ENCODE measurements at places on chromosomes 5 and 9.

DNA sequence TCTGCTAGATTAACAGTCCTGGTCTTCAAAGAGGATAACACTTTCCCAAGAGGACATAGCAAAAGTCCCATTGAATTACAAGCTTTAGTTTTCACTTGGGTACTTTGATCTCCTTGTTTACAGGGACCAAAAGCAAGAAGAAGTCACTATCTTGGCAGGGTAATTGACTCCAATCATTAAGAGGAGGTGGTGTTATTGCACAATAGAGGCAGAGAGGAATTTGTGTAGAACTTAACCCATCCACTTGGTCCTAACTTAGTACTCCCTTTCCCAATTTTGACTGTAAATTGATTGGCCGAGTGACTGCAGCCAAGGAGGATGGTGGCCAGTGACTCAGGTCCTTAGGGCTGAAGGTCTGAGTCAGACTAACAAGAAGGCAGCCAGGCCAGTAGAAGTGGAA lies 9.3 kb upstream of the TRPC7 start:
- no peak for DNase-seq

DNA sequence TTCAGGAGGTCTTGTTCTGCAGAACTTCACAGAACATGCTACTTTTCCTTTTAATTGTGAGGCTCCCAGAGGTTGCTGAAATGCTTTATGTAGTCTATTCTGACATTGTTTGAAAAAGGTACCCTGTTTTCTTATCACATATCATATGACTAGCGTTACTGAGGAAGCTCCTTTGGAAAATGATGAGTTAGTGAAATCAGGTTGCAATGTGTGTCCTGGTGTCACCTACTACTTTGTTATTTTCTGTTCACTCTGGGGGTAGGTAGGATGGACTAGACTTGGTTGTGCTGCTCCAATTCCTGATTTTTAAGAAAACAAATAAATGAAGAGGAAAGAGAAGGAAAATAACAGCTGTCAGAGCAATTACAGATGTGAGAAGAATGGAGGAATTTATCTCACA lies 93.7 kb downstream of the PAPPA start:
- DNase-seq = no peak

- DNase-seq = no peak
Observed at GRCh38 chr5:181037365-181037861, 2.7 kb upstream of the BTNL9 start.

DNA sequence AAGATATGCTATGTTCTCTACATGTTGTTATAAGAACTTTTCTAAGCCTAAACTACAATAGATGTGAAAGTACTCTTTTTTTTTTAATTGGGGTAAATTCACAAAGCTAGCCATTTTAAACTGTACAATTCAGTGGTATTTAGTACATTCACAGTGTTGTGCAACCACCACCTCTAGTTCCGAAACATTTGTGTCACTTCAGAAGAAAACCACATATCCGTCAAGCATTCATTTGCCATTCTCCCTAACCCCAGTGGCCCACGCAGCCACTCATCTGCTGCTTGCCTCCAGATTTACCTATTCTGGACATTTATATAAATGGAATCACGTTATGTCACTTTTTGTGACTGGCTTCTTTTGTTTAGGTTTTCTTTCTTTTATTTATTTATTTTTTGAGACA lies 43.1 kb downstream of the SPTAN1 start:
- DNase-seq = no peak

GRCh38 chr5:1734271-1734907 lies 65.2 kb downstream of the MRPL36 start:
- no peak for DNase-seq

- DNase-seq = no peak
Observed at GRCh38 chr5:115661563-115661962, 35.7 kb upstream of the TMED7 start.

DNA sequence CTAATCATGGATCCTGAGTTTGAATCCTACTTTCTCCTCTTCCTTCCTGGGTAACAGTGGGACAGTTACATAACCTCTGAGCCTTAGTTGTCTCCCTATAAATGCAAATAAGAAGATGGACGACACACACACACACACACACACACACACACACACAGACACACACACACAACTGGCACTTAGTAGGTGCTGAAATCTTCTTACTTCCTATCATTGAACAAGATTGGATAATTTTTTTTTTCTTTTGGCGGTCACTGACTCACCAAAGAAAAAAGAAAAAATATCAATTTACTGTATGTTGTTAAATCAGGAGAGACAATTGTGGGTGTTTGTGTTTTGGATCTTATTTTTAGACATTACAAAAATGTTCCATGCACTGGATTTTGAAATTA lies 28.4 kb upstream of the TNFSF8 start:
- DNase-seq = no peak

DNA sequence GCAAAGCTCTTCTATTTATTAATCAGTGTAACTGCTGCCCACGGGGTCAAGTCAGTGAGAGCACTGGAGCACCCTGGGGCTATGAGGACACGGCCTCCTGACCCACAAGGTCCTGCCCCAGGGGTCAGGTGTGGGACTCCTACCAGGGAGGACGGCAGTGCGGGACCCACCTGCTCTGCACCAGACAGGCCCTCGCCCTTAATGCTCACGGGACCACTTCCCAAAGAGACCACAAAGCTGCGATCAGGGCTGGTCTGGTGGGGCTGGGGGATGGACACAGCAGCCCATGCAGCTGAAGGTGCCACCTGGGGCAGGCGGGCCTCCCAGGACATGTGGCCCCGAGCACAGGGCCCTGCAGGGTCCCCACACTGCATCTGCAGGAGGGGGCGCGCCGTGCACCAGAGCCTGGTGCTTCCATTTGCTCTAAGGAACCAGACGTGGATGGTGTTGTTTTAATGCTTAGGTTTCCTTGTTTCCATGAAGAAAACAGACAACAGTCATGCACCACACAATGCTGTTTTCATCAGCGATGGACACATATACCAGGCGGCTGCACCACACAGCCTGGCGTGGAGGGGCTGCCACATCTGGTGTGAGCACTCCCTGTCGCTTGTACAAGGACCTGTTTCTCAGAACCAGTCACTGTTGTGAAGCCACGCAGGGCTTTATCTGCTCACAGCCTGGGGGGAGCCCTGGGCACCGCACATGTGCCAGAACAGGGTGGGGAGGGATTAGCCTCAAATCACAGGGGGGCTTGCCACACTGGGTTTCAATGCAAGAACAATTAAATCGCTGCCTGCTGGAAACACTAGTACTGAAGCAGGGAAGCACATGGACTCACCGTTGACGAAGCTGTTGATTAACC lies 22.6 kb downstream of the CLPTM1L start:
- no peak for DNase-seq

DNA sequence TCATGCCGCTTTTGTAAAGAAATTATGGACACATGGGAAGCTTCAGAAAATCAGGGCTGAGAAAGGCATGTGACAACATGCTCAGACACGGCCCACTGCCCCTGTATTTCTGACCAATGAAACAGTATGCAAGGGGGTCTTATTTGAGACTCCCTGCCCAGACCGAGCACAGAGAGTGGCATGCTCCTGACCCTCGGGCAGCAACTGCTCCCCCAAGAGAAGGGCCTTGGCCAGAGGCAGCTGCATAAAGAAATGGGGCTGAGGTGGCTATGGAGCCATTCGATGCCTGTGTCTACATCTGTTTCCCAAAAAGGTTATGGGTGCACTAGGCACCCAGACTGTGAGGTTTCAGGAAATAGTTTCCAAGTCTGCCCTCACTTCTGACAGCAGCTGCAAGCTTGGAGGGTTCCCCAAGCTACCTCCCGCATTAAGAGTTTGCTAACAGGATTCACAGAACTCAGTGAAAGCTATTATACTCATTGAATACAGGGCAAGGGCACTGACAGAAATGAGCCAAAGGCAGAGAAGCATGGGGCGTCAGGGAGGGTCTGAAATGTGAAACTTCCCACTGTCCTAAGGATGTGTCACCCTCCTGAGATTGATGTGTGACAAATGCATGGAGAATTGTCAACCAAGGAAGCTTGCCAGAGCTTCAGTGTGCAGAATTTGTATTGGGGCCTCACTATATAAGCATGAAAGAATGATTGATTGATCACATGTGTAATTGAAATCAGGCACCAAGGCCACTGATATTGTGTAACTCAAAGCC lies 94.3 kb downstream of the DAP start:
- no peak for DNase-seq

- no peak for DNase-seq
Observed at GRCh38 chr9:5909976-5910375, 19.3 kb downstream of the MLANA start.

GRCh38 chr5:39302472-39302871 lies 61.8 kb downstream of the C9 start:
- no peak for DNase-seq

DNA sequence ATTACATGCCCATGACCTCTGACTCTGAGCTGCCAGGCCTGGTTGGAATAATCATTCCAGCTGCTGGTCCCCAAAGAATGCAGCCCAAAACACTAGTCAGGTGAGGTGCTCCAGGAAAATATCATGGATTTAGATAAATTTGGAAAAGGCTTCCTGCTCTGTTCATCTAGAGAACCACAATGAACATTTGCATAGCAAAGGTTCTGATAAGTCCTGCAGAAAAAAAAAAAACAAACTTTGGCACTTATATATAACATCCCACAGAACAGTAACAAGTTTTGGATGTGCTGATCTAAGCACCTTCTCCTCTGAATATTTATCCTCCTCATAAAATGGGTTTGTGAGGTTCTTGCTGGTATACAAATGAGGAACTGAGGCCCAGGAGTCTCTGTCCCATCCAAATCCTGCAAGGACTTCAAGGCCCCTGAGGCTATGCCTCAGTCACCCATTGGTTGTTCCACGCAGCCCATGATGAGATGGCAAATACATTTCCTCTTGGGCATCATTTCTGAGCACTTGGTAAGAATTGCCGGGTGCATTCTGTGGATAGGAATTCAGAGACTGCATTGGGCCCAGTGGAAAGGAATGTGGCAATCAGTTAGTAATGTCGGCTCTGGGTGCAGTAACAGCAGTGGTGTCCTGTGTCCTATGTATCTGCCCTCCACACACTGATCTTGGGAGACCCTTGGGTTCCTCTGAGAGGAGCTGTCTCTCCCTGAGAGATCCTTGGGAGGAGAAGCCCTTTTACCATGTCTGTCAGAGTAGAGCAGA lies 73.4 kb upstream of the ASS1 start:
- no peak for DNase-seq

GRCh38 chr9:114477642-114478041 lies 27.6 kb downstream of the WHRN start:
- DNase-seq = no peak

- DNase-seq = no peak
Observed at GRCh38 chr9:77783518-77783917, 135.4 kb upstream of the GNA14 start.

DNA sequence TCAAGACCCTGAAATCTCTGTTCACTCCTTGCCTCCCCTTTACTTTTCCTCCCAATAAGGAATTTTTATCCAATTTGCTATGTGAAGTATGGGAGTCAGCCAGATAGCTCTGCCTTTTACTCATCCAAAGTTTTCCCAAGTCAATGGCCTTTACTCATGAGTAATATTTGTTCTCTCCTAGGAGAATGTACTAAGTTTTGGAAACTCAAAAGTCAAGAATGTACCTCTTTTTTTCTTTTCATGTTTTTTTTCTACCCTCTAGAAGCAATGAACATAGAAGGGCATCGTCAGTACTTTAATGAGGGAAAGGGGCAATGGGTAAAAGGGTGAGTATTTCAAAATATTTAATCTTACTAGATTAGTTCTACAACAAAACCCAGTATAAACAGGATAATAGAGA lies 140.2 kb upstream of the SGCD start:
- DNase-seq = no peak

DNA sequence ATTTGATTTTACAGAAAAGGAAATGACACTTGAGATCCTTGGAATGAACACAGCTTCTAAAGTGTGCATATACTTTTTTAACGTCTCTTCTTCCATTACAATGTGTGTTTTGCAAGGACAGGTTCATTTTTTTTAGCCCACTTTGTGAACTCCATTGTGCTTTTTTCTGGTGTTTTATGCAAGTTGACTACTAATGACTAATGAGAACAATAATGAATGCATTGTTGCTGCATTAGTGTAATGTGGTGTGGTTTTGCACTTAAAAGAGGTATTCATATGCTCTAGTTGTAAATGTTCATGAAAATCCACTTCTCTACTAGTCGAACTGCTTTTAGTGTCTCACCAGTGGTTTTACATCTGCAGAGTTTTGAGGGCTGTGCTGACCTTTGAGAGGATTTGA lies 93.6 kb downstream of the UHRF2 start:
- no peak for DNase-seq

- DNase-seq = no peak
Observed at GRCh38 chr9:107070586-107070985, 207.6 kb downstream of the ZNF462 start.

GRCh38 chr9:2178034-2178734 lies 163.0 kb downstream of the SMARCA2 start:
- no peak for DNase-seq

DNA sequence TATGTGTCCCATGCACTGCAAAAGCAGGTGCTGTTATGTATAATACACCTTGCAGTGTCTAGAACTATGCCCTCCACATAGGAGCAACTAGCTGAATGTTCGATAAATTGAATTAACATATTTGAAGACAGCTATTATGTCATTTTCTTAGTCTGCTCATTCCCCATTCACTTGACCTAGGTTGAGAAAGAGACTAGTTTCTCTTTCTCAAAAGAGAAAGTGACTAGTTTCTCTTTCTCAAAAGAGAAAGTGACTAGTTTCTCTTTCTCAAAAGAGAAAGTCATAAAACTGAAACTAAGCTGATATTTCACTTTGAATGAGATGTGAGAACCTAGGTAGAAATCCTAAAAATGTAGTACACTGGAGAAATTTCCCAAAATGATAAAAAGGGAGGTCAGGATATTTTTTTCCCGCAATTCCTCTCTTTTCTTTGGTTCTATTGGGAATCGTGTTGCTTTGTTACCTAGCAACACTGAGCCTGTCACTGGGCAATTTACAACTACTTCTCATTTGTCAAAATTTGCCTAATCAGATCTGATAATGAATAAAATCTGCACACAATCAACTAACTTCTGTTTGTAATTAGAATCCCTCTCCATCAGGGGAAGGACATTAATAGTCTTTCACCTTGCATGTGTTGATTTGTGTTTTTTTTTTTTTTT lies 132.0 kb upstream of the GRIA1 start:
- DNase-seq = peak; percentile 21

DNA sequence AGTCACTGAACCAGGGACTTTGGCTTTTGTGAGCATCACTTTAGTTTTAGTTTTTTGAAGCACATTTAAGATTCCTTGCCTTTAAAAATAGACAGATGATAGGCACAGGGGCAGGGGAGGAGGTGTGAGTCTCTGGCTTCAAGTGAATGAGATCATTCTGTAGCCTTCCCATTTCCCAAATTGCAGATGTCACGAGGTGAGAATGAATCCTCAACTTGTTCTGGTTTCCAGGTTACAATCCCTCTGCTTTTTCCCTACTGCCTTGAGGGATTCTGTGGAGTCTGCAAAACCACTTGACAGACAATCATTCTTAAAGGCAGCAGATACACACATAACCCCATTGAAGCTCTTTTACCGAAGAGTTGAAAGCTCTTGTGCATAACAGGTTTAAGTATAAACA lies 332.4 kb downstream of the DMAC1 start:
- DNase-seq = no peak

- no peak for DNase-seq
Observed at GRCh38 chr9:110832926-110833325, 164.3 kb downstream of the MUSK start.

All from GM10248 (cell line).